ENCODE measurements at places on chromosomes 4 and X.

DNA sequence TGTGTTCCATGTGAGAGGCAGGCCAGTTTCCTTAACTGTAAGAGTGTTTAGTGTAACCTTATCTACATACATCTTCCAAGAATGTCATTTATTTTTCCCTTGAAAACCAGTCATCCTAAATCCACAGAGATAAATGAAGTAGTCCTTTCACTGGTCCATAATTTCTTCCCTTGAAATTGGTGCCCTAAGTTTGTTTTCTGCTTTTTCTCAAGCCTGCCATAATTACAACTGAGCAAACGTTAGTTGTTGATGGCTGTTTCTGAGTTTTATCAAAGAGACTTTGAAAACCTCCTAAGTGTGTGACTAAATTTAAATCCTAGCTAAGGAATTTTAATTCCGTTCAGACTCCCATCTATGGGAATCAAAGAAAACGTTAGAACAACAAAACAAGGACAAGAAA, 3.6 kb upstream of the TDO2 start:
- no peak for DNase-seq

DNA sequence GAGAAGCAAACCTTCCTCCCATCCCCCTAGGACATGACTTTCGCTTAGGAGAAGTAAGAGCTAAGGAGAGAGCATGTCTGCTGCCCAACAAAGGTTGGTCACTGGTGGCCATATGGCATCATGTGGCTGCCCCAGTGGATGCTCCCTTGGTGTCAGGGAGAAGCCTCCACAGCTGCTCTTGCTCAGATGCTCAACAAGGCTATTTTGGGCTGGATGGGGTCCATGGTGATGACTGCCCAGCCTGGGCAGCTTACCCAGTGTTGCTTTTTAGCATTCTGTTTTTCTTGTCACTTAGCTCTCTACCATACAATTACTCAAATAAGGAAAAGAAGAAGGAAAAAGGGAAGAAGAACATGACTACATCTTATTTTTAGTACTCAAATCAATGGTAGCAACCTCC, 48.9 kb upstream of the PPARGC1A start:
- DNase-seq = no peak

DNA sequence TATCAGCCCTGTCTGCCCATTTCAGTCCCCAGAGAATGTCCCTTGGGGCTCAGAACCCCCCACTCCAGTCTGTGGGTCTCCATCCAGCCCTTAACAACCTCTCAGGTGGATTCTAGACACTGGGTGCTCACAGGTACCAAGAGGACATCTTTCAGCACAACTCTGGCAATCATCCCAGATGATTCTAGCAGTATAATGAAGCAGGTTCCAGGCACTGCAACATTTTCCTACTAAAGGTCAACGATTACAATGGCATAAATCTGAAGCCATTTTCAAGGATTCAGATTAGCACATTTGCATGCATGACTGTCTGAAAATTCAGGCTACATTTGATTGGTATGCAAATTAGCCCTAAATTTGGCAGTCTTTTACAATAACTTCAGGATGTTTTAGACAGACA, 10.0 kb downstream of the SLC2A9 start:
- no peak for DNase-seq

- no peak for DNase-seq
These were observed 517.7 kb downstream of the BCOR start for GRCh38 chrX:39580043-39580442.

GRCh38 chr4:87030755-87031441, 96.1 kb downstream of the AFF1 start:
- DNase-seq = no peak

All from hepatocyte (in vitro differentiated cells).